ENCODE measurements at places on chromosomes 7 and 10. TPM values are rescaled to one million over a fixed set of nuclear protein-coding genes. Genes with fewer than 3 reads are reported as not detected.

RELN gene
- total RNA-seq = 9.8 TPM

GNGT1 gene
- total RNA-seq = not detected

ASB4 gene
- total RNA-seq = 0.16 TPM

GAD2 gene
- not detected for total RNA-seq

ZNF33A gene
- 73.6 TPM for total RNA-seq

CPEB3 gene
- 12.1 TPM for total RNA-seq

TMEM270 gene
- not detected for total RNA-seq

DNA sequence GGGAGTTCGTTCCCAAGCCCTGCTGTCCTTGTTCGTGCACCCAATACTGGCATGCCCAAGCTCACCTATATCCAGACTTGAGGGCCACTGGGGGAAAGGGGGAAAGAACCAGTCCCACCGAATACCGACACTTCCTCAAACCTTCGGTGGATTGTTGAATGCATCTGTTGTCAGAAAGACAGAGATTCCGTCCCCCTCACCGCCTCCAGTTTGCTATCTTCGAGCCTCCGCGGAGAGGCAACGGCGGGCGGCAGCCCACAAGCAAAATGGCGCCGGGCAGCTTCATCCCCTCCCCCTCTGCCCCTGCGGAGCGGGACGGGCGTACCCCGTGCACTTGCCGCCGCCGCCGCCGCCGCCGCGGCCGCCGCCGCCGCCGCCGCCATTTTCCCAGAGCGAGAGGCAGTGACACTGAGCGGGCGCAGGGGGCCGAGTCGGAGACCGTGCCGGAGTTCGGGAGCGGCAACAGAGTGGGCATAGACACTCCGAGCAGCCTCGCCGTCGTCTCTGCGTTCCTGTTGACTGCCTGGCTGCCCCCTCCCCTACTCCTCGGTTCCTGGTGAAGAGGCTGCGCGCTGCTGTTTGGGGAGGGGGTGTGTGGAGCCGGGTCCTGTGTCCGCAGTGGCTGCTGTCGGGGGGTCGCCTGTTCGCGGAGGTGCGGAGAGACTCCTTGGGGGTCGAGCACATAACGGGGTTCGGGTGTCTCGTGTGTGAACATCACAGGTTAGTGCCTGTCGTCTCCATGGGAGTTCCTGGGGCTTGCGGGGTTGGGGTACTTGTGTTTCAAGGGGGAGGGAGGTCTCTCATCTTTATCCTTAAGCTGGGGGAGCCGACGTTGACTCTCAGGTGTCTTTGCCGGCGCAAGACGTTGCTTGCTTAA lies at the start of gene KMT2E:
TSS of gene KMT2E (plus strand) at position 390 of the 877 bp plus-strand sequence. CDS start 26,748 bp downstream, outside the sequence.
- H3K27me3 ChIP-seq = no peaks in the 10 kb centered on the region
- H3K4me1 ChIP-seq = no peaks in the 10 kb centered on the region
- H3K36me3 ChIP-seq = no peaks in the 10 kb centered on the region
- H3K27ac ChIP-seq = peak within 1 kb of the TSS; percentile 100
- H3K4me3 ChIP-seq = peak within 1 kb of the TSS; percentile 92

DNA sequence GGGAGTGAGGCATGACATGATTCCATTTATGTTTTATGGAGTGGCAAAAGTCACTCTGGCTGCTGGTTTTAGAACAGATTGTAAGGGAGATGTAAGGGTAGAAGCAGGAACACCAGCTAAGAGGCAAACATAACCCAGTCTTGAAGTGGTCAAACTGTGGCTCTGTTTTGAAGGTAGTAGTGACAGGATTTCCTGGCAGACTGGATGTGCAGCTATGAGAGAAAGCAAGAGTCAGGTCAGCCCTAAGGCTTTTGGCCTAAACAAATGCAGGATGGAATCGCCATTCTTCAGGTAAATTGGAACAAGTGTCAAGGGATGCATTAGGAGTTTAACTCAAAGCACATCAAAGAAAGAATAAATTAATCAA lies 175.3 kb upstream of the AGR3 start:
- no peak for DNase-seq
- H3K4me3 ChIP-seq = no peak overlapping the region
- no peaks in the 10 kb centered on the region for H3K36me3 ChIP-seq
- H3K4me1 ChIP-seq = no peaks in the 10 kb centered on the region
- H3K27me3 ChIP-seq = no peaks in the 10 kb centered on the region
- no peak overlapping the region for H3K27ac ChIP-seq

DNA sequence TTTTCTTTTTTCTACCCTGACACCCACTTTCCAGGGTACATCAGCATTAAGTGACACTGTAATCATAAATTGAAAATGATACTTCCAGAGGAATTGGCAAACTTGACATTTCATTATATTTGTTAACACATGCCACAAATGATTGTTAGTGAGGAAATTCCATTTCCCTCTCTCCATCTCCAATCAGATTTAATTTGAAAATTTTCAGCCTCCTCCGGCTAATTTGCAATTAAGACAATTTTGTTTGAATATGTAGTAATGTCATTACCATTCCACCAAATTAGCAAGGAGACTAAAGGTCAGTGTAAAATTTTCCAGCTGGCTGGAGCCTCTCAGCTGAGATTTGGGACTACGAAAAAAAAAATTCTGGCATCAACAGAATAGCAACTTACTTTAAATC lies 242.7 kb downstream of the FOXP2 start:
- H3K4me1 ChIP-seq = no peaks in the 10 kb centered on the region
- H3K4me3 ChIP-seq = no peak overlapping the region
- DNase-seq = no peak
- no peak overlapping the region for H3K27ac ChIP-seq
- H3K27me3 ChIP-seq = no peaks in the 10 kb centered on the region

GRCh38 chr10:48605786-48606529 lies 1.1 kb upstream of the ARHGAP22 start:
- peaks cover 7% of the 10 kb centered on the region for H3K27me3 ChIP-seq
- no peak overlapping the region for H3K4me3 ChIP-seq
- no peaks in the 10 kb centered on the region for H3K36me3 ChIP-seq
- no peak overlapping the region for H3K27ac ChIP-seq
- DNase-seq = no peak

DNA sequence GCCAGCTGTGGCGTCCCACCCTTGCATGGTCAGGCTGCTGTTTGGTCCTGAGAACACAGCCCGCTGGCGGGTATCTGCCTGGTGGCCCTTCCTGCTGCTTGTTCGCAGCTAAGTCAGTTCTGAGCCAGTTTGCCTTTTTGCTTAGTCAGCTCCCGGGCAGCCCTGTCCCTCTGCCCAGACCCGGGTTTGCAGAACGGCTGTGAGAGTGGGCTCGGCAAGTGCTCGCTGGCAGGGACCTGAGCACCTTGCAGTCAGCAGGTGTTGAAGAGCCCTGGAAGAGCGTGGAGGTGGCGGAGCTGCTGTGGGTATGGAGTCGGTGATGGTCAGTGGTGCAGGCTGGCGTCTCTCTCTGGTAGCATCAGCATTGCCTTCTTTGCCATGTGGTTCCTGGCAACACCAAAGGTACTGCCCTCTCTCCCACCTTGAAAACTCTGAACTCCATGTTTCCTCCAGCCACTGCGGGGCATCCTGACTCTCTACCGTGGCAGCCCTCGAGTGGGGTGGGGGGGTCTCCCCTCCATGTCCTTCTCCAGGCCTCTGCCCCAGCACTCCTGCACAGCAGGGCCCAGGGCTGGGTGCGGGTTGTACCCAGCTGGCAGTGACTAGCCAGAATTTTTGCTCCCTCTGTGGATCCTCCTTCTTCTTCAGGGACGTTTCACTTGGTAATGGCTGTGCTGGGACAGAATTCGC lies 4.6 kb downstream of the INPP5A start:
- H3K36me3 ChIP-seq = no peaks in the 10 kb centered on the region
- H3K27ac ChIP-seq = no peak overlapping the region
- no peak overlapping the region for H3K4me3 ChIP-seq
- H3K27me3 ChIP-seq = peaks cover 2% of the 10 kb centered on the region

DNA sequence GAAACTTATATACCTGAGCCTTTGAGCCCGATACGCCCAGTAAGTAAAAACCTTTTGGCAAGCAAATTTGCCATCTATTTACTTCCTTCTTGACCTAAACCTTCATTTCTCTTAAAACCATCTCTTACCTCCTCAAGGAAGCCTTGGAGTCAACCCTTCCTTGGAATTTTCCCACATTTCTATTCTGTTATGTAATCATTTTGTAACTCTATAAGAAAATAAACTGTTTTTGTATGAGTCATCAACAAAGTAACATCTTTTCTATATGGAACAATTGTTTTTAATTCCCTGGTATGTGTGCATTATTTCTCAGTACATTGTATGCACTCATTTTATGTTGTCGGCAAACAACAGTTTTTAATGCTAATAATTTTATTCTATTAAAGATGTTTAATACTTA lies 162.0 kb downstream of the TEX36 start:
- no peak for DNase-seq
- H3K4me1 ChIP-seq = no peaks in the 10 kb centered on the region
- H3K4me3 ChIP-seq = no peak overlapping the region
- H3K27ac ChIP-seq = no peak overlapping the region

- H3K36me3 ChIP-seq = no peaks in the 10 kb centered on the region
- no peak overlapping the region for H3K4me3 ChIP-seq
- H3K27ac ChIP-seq = no peak overlapping the region
- DNase-seq = no peak
Measured at GRCh38 chr10:131760416-131761166, 140.2 kb upstream of the PPP2R2D start.

DNA sequence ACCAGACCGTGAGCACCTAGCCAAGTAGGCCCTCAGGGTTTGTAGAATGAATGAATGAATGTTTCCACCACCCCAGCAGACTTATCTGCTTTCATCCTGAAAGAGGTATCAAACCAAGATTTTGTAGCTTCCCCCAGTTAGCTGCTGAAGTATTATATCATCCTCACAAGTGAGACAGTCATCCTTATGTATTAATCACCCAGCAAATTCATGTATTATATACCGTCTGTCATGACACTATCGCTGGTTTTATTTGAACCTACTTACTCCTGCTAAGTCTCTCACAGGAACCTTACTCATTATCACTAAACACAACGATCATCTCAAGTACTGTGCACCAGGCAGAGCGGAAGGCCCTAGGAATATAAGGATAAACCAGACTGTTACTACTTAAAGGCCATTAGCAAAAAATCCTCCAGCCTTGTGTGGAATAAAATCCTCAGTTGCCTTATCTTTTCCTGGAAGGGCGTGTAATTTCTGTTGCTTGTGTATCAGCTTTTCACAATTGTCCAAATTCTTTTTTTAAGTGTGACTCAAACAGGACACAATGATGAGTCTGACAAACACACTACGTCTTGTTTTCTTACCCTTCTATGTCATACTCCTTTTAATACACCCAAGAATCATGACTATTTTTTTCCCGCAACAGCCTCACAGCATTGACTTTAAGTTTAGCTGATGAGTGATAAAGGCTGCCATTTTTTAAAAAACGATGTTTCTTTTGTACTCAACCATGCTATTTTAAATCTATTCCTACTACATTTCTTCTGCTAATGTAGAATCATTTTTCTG lies 176.1 kb upstream of the KLF14 start:
- no peaks in the 10 kb centered on the region for H3K36me3 ChIP-seq
- no peaks in the 10 kb centered on the region for H3K27me3 ChIP-seq
- no peaks in the 10 kb centered on the region for H3K4me1 ChIP-seq

DNA sequence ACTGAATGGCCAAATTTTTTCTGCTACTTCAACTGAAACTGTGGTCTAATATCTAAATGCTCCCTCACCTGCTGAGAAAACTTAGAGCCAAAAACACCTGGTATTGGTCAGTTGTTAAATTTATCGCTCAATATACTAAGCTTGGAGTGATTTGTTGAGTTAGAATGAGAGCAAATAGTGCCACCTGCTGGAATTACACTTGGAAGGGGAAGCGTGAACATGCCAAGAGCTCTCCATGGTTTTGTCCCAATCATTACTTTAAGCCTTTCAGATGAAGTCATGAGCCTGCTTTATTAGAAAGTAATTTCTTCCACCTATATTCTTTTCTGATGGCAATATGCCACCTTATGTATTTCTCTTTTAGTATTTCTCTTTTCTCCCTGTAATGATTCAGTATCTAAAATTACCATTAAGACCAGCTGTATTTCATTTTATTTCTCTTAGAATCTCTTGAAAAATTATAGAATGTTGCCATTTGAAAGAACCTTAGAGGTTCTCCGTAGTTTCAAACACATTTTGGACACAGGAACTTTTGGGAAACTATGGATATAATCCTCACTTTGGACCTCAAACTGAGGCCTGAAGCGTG lies 447.8 kb upstream of the C7orf33 start:
- H3K4me3 ChIP-seq = no peak overlapping the region
- peaks cover 9% of the 10 kb centered on the region for H3K27me3 ChIP-seq
- H3K36me3 ChIP-seq = no peaks in the 10 kb centered on the region

Data from breast epithelium (tissue), 4 donors.